ENCODE measurements at places on chromosomes 1 and 21.

- DNase-seq = no peak
Measured at GRCh38 chr1:11781297-11781696, 19.3 kb downstream of the C1orf167 start.

DNA sequence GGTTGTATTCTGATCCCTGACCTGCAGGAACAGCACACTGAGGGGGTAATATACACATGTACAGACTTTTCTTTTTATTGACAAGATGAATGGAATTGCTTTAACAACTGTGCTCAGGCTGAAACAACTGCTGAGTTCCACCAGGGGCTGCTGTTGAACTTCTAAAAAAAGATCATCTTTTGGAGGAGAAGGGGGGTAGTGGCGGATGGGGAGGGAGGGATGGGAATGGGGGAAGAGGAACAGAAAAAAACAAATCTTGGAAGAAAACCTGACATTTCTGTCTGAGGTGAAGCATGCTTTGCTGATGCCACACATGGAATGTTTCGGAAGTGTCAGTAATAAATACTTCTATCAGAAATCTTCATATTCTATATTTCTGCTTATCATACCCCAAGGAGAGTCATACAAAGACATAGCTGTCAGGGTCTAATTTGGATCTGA lies 75.0 kb downstream of the RWDD3 start:
- DNase-seq = peak; percentile 87

DNA sequence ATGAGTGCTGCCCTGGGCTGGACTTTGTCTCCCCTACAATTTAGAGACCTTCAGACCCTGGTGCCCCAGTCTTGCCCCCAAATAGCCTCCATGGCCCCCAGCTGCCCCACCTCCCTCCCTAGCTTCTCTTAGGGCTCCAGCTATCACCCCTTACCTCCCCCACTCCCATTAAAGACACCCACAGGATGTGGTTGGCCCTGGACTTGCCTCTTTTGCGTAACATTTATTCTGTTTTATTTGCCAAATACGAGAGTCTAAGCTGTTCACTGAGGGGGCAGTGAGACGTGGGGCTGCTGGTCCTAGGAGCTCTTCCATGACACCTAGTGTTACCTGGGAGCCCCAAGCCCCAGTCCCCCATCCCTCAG lies 4.5 kb downstream of the ZC3H12A start:
- DNase-seq = no peak

DNA sequence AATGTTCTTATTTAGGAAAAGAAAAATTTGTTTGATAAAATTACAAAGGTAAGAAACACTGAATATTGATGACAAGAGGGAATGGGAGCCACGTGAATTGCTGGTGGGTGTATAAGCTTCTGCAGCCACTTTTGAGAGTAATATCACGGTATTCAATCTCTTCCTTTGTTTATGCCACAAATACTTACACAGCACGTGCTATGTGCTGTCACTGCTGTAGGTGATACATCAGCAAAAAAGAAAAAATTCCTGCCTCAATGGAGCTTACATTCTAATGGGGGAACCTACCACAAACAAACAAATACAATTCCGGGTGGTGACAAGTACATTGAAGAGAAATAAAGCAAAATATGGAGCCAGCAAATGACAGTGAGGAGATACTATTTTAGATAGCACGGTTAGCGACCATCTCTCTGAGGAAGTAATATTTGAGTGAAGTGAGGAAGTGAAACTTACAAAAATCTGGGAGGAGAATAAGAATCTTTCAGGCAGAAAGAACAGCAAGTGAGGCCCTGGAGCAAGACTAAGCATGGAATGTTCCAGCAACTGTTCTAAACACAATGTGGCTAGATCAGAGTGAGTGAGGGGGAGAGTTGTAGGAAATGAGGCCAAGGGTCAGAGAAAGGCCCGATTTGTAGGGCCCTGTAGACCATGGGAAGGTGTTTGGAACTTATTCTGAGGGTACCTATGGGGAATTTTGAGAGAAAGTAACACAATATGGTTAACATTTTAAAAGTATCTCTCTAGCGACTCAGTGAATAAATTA lies 2.6 kb upstream of the FCRLB start:
- DNase-seq = no peak

DNA sequence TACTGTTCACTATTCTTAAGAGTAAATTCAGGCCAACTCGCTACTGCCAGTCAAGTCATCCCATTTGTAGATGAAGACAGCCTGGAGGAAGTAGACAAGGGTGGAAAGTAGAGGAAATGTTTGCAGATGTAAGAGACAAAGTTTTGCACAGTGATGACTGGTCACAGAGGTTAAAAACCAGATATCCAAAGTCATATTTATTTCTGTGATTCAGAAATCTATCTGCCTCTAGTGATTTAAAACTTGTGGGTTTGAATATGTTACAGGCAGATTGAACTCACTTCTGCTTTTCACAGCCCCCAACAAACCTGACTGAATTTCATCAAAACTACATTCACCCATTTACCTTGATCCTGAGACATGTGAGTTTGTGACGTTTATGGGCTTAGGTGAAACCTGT lies 484.7 kb upstream of the C1orf87 start:
- no peak for DNase-seq

DNA sequence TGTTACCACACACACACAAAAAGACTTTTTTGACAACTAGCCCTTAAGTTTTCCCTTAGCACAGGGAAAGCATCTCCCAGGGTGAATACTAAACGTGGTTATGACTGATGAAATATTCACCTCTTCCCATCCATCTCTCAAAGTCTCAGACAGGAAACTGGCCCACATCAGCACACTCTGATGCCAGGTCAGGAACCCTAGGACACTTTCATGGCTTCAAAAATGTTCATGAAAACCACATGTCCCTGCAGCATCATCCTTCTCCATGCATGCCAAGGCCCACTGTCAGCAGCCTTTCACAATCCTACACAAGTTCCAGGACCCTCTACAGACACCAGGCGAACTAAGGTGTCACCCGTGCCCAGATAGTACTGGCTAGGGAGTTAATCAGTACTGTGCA lies 68.7 kb downstream of the DNTTIP2 start:
- DNase-seq = no peak

- DNase-seq = no peak
Measured at GRCh38 chr1:218294546-218294945, 9.5 kb downstream of the RRP15 start.

- DNase-seq = peak; percentile 77
Measured at GRCh38 chr1:54944610-54945392, 35.6 kb upstream of the TMEM61 start.

DNA sequence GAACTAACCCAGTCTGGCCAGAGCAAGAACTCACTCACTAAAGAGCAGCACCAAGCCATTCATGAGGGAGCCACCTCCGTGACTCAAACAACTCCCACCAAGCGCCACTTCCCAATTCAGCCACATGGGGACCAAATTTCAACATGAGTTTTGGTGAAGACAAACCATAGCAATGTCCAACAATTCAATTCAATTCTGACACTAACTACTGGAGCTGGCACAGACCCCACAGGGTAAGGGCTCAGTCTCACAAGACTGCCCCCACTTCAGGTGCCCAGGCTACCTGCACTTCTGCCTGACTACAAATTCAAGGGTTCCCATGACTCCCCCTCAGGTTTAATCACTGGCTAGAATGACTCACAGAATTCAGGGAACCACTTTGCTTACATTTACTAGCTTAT lies 48.8 kb upstream of the RAP1A start:
- peak; percentile 18 for DNase-seq

GRCh38 chr1:8712413-8713231 lies 104.8 kb downstream of the RERE start:
- DNase-seq = peak; percentile 95

DNA sequence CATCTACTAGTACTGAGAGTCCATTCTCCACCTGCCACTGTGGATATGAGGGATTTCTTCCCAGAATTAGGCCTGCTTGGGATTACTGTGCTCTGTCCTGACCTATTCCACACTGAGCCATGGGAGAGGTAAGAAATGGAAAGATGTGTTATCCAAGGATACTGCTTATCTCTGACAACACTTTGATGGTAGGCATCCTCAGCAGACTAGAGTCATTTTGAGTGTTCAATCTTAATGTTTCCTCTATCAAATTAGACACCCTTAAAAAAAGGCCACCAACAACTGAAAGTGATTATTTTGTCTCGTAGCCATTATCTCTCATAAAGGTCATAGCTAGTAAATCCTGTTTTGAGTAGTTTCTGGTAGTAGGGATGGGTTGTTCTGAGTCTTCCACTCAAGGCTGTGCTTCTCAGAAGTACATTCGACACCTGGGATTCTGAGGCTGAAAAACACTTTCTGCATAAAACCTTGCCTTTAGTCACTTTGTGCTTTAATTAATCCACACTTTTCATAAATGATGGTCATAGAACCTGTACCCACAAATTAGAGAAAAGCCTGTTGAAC lies 8.8 kb downstream of the ATPAF1 start:
- no peak for DNase-seq

- DNase-seq = no peak
Measured at GRCh38 chr1:5662744-5663126, 329.5 kb downstream of the NPHP4 start.

- peak; percentile 29 for DNase-seq
Measured at GRCh38 chr1:63601463-63601862, 8.3 kb downstream of the PGM1 start.

- no peak for DNase-seq
Measured at GRCh38 chr1:8955406-8955805, 9.7 kb downstream of the CA6 start.

GRCh38 chr1:192378276-192378675 lies 61.5 kb downstream of the RGS21 start:
- no peak for DNase-seq

GRCh38 chr1:19360843-19361610 lies 48.9 kb downstream of the SLC66A1 start:
- peak; percentile 26 for DNase-seq

DNA sequence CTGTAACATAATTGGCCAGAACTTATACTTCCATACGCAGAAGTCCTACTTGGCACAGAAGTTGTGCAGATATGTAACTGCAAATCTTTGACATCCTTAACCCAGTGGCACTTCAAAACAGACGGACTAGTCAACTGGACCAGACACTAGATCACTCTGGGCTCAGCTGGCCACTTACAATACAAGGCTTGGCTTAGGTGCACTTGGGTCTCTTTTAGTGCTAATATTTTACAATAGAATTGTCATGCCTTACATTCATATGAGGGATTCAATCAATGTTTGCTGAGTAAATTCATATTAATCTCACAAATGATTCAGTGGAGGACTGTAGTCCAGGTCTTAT lies 20.1 kb downstream of the XKR8 start:
- DNase-seq = no peak

GRCh38 chr1:33928251-33928650 lies 64.4 kb downstream of the HMGB4 start:
- DNase-seq = no peak

DNA sequence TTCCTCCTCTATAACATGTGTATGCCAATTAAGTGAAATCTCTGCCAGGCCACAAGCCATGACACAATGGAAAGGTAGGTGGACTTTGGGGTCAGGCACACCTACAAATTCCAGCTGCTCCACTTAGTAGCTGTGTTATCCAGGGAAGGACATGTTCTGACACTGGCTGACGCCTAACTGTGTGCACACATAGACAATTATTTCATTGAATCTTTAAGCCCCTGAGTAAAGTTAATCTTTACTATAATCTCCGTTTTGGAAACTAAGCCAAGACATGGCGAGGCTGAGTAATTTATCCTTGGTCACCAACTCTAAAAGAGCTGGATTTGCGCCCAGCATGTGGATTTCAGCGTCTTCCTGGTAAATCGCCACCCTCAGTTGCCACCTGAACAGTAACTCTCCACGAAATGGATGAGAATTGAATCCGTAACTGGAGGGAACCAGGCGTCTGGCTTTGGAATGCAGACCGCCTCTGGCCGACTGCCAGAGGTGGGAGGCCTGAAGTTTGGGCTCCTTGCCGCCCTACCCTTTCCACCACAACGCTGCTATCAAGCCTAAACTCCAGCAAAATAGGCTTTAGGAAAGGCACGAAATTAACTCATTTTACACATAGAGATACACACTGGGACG lies 888 bp upstream of the SNRPE start:
- peak; percentile 69 for DNase-seq
